ENCODE measurements at places on chromosomes 7 and 10. TPM values are rescaled to one million over a fixed set of nuclear protein-coding genes. Genes with fewer than 3 reads are reported as not detected.

The GIMAP6 gene
- total RNA-seq: 21.2 TPM

The SLC16A9 gene
- total RNA-seq: 1.2 TPM

GRCh38 chr10:75140246-75140645 is 28.8 kb downstream of the SAMD8 start:
- no peaks in the 10 kb centered on the region for H3K27me3 ChIP-seq
- no peak for DNase-seq
- H3K4me3 ChIP-seq: no peak overlapping the region
- no peak overlapping the region for H3K27ac ChIP-seq
- peaks cover 3% of the 10 kb centered on the region for H3K36me3 ChIP-seq

GRCh38 chr10:43965918-43966570 is 317.4 kb upstream of the ZNF32 start:
- peaks cover 6% of the 10 kb centered on the region for H3K4me1 ChIP-seq
- no peak overlapping the region for H3K27ac ChIP-seq
- H3K36me3 ChIP-seq: no peaks in the 10 kb centered on the region
- DNase-seq: no peak
- no peak overlapping the region for H3K4me3 ChIP-seq
- peaks cover 12% of the 10 kb centered on the region for H3K27me3 ChIP-seq

GRCh38 chr7:156063241-156063810 is 251.1 kb upstream of the SHH start:
- no peaks in the 10 kb centered on the region for H3K36me3 ChIP-seq
- no peak for DNase-seq
- peaks cover 5% of the 10 kb centered on the region for H3K27me3 ChIP-seq
- no peak overlapping the region for H3K4me3 ChIP-seq
- no peak overlapping the region for H3K27ac ChIP-seq
- peaks cover 3% of the 10 kb centered on the region for H3K4me1 ChIP-seq
